Stimulated activated CD8-positive, alpha-beta memory T cell treated with anti-CD3 and anti-CD28 coated beads, Interleukin-15, amount 100 ng/mL, for 4 hours (primary cell): ENCODE measurements at places on chromosomes 5 and 9.

DNA sequence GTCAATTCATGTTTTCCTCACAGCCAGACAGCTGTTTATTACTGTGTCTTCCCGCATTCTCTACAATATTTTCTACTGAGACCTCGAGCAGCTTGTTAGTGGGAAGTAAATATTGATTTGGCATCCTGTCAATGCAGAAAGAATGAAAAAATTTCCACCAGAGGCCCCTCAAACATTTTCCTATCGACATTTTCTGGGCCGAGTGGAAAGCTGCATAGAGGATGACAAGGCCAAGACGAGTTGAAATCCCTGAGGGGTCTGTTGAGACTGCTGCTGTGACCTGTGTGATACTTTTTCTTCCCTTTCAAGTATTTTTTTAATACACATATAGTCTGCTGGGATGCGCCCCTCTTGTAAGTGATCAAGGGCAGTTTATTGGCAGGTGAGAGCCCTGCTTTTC lies 91.4 kb upstream of the SH3GL2 start:
- no peak for DNase-seq

GRCh38 chr5:171904886-171905285 lies 101.6 kb downstream of the FBXW11 start:
- no peak for DNase-seq

- no peak for DNase-seq
These were observed 621 bp downstream of the PCDHA13 start for GRCh38 chr5:140882591-140882899.

GRCh38 chr5:125053179-125053578 lies 306.7 kb upstream of the ZNF608 start:
- no peak for DNase-seq

DNA sequence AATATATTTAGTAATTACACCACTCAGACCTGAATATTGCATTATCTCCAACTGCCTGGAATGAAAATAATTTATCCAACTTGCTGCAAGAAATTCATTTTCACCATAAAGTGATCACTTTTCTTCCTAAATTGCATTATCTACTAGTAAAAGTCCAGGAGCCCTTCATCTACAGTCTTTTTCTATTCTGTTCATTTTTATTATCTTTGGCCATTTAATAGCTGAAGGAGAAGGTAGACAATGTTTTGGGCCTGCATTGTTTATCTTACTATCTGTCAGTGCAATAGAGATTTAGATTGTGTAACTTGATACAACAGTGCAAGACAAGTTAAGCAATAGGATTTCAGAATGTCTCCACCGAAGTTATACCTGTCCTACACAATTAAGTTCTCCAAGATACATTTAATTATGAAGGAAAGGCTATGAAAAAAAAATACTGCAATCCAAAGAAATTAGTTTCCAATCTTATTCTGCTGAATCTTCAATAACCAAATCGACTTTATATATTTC lies 1339.7 kb upstream of the CDH6 start:
- no peak for DNase-seq

GRCh38 chr5:154081246-154081645 lies 42.5 kb downstream of the MFAP3 start:
- DNase-seq = no peak

GRCh38 chr5:139058121-139058520 lies 140.0 kb downstream of the SIL1 start:
- DNase-seq = no peak

- DNase-seq = no peak
These were observed 40.2 kb downstream of the CERT1 start for GRCh38 chr5:75471193-75471592.

DNA sequence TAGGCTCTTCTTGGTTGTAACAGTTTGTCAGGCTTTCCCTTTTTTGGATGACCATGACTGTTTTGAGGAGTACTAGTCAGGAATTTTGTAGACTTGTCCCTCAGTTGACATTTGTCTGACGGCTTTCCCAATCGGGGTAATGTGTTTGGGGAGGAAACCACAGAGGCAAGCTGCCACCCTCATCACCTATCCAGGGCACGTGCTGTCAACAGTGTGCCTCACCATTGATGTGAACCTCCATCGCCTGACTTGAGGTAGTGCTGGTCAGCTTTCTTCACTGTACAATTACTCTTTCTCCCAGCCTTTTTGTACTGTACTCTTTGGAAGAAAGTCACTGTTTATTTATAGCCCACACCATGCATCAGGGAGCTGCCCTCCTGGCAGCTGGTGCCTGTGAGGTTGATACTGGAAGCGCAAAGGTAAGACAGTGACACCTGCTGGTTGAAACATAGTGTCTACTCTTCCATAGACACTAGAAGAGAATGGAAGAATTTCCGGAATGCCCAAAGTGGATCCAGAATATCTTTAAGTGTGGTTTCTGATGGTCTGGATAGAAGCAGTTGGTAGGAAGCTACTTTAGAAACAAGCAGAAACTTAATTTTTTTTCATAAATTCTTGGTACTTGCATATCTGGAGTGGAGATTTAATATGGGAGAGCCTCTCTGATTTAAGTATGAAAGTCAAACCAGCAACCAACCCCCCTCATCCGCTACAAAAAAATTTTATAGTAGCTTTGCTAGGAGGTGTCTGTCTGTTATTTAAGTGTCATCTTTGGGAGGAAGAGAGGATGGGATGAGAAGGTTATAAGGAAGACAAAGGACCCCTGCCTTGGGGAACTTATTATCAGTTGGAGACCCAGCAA lies 69.3 kb downstream of the SNX30 start:
- DNase-seq = no peak

GRCh38 chr9:116414374-116414773 lies 260.8 kb downstream of the PAPPA start:
- DNase-seq = no peak

DNA sequence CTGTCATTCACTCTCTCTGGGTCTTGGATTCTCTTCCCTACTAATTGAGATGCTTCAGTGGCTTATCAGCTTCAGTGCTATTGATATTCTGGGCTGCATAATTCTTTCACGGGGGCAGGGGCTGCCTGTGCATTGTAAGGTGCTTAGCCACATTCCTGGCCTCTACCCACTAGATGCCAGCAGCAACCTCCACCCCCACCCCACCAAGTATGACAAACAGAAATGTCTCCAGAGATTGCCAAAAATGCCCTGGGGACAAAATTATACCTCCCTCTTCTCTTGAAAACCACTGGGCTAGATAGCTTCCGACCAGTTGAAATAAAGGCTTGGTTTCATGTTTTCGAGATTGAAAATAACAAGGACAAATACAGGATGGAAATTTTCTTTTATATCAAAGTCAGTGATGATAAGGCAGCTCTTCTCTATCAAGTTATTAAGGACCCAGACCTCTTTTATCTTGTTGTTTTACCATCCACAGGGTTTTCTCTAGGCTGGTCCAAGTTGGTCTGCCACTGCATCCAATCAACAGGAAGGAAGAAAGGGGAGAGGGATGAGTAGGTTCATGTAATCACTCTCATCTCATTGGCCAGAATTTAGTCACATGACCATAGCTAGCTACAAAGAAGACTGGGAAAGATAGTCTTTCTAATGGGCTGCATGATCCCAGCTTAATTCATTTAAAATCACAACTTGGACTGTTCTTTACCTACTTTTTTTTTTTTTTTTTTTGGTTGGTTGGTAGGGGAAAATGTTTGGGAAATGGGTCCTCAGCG lies 92.1 kb upstream of the RANBP3L start:
- DNase-seq = no peak

- no peak for DNase-seq
These were observed 128.0 kb upstream of the GABRP start for GRCh38 chr5:170655476-170655875.
